ENCODE measurements at places on chromosomes 2 and 18. TPM values are rescaled to one million over a fixed set of nuclear protein-coding genes. Genes with fewer than 3 reads are reported as not detected.

DNA sequence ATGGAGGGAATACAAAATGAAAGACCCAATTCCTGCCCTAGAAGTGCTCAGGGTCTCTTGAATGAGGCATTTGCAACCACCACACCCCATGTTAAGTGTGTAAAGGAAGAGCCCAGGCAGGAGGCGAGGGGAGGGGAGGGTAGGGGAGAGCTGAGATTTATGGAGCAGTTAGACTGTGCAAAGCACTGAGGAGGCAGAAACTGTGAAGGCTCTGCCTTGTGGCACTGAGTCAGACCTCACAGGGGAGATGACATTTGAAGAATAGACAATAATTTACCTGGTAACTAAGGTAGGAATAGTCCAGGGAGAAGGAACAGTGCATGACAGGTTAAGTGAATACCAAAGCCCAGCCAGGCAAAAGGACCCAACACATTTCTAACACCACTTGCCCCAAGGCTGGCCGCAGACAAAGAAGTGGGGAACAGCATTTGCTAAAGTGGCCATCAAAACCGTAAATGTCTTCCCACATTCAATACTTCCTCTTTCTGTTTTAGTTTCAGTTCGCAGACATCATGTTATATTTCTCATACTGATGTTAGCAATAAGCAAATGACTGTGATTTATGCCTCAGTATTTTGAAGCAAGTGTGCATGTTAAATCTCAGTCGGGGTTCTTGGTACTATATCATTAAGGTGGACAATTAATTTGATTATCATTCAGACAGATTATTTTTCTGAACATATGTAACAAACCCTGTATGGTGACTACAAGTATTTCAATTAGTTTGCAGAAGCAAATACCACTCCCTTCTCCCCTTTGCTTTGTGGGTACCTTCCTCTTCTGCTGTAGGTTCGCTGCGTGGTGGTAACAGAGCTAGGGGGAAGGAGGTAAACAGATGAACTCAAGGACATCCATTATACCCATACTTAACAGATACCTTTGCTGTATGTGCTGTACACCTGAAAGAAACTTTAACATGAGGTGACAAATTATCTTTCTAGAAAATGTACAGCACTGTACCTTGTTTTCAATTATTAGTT is 27.5 kb downstream of the CDH20 start:
- no peak for DNase-seq

DNA sequence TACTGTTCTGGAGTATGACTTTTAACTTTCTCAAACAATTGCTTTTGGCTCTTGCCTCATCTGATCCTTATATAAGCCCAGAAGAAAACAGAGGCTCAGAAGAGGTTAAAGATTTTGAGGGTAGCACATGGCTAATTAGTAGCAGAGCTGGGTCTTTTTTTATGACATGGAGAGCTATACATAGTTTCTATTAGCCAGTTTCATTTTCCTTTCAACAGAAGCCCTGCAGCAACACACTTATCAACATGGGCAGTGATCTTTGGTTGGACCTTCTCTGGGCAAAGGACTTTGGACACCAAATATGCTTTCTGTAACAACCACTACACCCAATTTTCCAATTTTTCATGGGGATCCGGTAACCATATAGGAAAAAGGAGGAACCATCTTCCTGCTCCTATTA is 64.9 kb downstream of the NCKAP5 start:
- no peak for DNase-seq

GRCh38 chr2:217314021-217314460 is 454.2 kb upstream of the TNP1 start:
- DNase-seq = no peak

The SERPINB4 gene
- not detected for total RNA-seq

DNA sequence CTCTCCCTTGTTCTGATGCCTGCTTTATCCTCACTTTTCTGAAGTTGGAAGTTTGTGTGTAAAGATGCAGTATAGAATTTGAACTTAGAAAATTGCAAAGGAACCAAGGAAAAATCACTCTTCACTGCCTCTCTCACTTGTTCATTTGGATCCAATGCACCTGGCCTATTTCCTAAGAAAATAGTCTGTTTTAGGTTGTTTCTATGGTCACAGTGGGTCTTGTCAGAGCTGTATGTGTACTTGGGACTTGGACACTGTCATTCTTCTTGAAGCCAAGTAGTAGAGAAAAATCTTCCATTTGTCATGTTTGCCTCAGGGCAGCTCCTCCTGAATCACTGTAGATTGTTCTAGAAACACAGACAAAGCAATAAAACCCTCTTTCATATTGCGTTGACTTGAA is 80.3 kb upstream of the SESTD1 start:
- DNase-seq = no peak

The EMILIN2 gene
- 11.1 TPM for total RNA-seq

GRCh38 chr2:186570604-186571003 is 19.3 kb upstream of the ITGAV start:
- no peak for DNase-seq

DNA sequence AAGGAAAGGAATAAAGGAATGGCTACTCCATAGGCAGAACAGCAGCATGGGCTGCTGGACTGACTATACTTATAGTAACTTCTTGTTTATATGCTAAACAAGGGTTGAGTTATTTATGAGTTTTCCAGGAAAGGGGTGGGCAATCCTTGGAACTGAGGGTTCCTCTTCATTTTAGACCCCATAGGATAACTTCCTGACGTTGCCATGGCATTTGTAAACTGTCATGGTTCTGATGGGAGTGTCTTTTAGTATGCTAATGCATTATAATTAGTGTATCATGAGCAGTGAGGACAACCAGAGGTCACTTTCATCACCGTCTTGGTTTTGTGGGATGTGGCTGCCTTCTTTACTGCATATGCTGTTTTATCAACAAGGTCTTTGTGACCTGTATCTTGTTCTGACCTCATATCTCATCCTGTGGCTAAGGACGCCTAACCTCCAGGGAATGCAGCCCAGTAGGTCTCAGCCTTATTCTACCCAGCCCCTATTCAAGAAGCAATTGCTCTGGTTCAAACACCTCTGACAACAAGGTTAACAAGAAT is 98.6 kb upstream of the CABLES1 start:
- DNase-seq = no peak

GRCh38 chr18:49172246-49172645 is 221.5 kb upstream of the SMAD7 start:
- no peak for DNase-seq

GRCh38 chr18:10160251-10160650 is 246.4 kb downstream of the VAPA start:
- no peak for DNase-seq

DNA sequence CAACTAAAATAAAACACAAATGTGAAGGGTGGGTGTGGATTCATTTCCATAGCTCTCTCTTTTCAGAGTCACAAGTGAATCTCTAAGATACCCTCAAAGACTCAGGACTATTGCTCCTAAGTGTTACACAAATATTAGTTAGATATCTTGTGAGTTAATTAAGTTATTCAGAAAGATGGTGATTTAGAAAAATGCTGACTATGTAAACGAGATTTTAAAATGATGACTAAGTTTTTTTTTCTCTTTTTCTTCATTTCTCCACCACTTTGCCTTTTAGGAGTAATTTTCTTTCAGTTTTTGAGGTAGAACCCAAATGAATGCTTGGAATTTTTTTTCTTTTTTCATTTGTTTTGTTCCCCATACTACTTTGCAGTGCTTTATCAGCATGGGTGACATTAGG is 479.7 kb downstream of the SPAG16 start:
- DNase-seq = no peak

Measured in cardiac septum (tissue), 1 donor.